ENCODE measurements at places on chromosomes 4 and X.

GRCh38 chrX:131783555-131784308 is 239.4 kb upstream of the STK26 start:
- H3K36me3 ChIP-seq, result no peaks in the 10 kb centered on the region
- peaks cover 7% of the 10 kb centered on the region for H3K4me1 ChIP-seq
- DNase-seq, result peak; percentile 92
- H3K27ac ChIP-seq, result peak overlapping the region; percentile 26
- H3K27me3 ChIP-seq, result no peaks in the 10 kb centered on the region

GRCh38 chrX:78326401-78326800 is 1.0 kb downstream of the CYSLTR1 start:
- H3K4me1 ChIP-seq, result no peaks in the 10 kb centered on the region
- no peaks in the 10 kb centered on the region for H3K27me3 ChIP-seq
- no peak overlapping the region for H3K27ac ChIP-seq
- DNase-seq, result no peak

- no peaks in the 10 kb centered on the region for H3K36me3 ChIP-seq
- no peak overlapping the region for H3K27ac ChIP-seq
- H3K27me3 ChIP-seq, result no peaks in the 10 kb centered on the region
- no peaks in the 10 kb centered on the region for H3K4me1 ChIP-seq
Measured at GRCh38 chr4:177332119-177332518, 22.4 kb downstream of the NEIL3 start.

DNA sequence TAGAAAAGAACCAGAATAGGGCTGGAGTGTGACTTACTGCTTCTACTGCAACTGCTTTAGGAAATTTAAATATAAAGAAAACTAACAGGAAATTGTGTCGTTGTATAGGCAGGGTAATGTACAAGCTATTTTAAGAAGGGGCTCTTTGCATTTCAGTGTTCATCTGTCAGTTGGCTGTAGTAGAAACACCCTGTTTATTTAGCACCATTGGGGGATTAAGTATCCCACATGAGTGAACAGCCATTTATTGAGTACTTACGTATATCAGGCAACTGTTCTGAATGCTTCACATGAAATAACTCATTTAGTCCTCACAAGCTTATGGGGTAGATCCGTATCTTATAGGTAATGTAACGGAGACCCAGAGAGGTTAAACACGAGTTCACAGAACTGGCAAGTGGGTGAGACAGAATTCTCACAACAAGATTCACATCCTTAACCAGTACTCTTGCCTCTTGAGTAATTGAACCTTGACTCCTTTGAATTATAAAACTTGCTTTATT is 23.9 kb downstream of the STIM2 start:
- H3K4me1 ChIP-seq, result no peaks in the 10 kb centered on the region
- H3K27me3 ChIP-seq, result no peaks in the 10 kb centered on the region
- no peak overlapping the region for H3K4me3 ChIP-seq

GRCh38 chr4:89914609-89915550 is 20.2 kb downstream of the MMRN1 start:
- no peaks in the 10 kb centered on the region for H3K4me1 ChIP-seq
- H3K27me3 ChIP-seq, result no peaks in the 10 kb centered on the region
- no peak overlapping the region for H3K27ac ChIP-seq
- DNase-seq, result no peak
- H3K36me3 ChIP-seq, result no peaks in the 10 kb centered on the region

DNA sequence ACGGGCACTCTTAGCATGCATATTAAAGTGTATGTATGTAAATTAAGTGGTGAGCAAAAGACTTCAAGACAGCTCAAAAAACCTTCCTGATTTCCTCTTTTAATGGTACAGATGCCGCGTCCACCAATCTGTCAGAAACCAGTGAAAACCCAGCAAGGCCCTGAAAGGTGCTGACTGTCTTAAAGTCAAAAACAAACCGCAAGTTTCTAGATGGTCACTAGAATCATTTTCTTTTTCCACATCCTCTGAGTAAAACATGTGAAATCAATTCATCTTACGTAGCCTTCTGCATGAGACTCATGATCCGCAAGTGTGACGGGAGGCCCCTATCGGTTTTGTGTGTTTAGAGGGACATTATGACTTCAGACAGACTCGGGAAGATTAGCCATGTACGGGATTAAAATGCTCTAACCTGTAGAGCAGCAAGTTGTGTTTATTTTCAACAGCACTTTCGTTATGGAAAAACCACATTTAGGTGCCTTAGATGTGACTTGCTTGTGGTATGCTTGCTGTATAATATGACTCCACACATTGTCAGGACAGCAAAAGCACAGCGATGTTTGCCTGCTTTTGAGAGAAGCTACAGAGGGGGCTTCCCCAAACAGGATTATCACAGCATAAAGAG is 88.2 kb upstream of the STS start:
- H3K4me3 ChIP-seq, result no peak overlapping the region
- H3K4me1 ChIP-seq, result no peaks in the 10 kb centered on the region
- DNase-seq, result no peak
- H3K36me3 ChIP-seq, result no peaks in the 10 kb centered on the region
- no peaks in the 10 kb centered on the region for H3K27me3 ChIP-seq
- H3K27ac ChIP-seq, result no peak overlapping the region

DNA sequence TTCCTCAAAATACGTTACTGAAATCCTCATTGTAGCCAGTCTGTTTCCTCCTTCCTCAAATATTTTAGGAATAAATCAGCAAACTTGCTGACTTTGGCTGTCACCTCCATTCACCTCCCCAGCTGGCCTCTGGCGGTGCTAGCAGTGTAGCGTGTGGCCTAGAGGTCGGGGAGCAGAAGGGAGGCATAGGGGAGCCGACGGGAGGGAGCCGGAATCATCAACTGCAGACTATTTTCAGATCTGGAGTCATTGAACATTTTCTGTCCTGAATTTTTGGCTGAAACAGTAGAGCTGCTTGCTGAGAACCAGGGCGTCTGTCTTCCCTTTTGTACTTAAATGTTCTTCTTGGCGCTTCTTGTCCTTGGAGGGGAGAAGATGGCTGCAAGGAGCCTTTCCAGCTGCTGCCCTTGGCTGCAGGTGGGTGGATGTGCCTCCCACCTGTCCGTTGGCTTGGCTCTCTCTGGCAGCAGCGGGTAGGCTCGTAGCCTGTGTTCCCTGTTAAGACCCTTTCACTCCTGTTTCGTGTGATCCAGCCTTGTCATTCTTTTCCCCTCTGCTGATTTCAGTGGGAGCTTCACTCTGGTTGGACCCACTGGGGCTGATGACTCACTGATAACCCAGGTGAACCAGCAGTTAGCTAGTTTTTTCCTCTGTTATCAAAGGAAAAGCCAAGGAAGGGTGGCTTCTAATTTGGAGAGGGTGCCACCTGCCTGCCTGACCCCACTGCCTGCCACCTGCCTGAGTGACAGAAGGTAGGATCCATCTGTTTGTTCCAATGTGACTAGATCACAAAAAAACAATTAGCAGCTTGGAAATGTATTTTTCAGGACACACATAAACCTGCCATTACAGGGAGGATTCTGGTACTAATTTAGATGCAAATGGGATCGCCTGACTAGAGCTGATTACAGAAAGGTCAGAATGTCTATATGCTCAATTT is 135.9 kb downstream of the GATB start:
- peaks cover 9% of the 10 kb centered on the region for H3K27me3 ChIP-seq
- H3K27ac ChIP-seq, result no peak overlapping the region
- no peaks in the 10 kb centered on the region for H3K36me3 ChIP-seq
- H3K4me1 ChIP-seq, result no peaks in the 10 kb centered on the region

GRCh38 chr4:184806229-184806550 is 19.6 kb downstream of the ACSL1 start:
- DNase-seq, result no peak
- peaks cover 8% of the 10 kb centered on the region for H3K4me1 ChIP-seq
- H3K4me3 ChIP-seq, result no peak overlapping the region
- no peak overlapping the region for H3K27ac ChIP-seq
- H3K36me3 ChIP-seq, result no peaks in the 10 kb centered on the region

GRCh38 chr4:26191353-26191752 is 129.5 kb upstream of the RBPJ start:
- no peak overlapping the region for H3K4me3 ChIP-seq
- H3K27ac ChIP-seq, result no peak overlapping the region

- DNase-seq, result no peak
- H3K4me1 ChIP-seq, result no peaks in the 10 kb centered on the region
- no peaks in the 10 kb centered on the region for H3K27me3 ChIP-seq
- no peak overlapping the region for H3K4me3 ChIP-seq
- H3K27ac ChIP-seq, result no peak overlapping the region
Measured at GRCh38 chrX:20205927-20206708, 60.6 kb downstream of the RPS6KA3 start.

DNA sequence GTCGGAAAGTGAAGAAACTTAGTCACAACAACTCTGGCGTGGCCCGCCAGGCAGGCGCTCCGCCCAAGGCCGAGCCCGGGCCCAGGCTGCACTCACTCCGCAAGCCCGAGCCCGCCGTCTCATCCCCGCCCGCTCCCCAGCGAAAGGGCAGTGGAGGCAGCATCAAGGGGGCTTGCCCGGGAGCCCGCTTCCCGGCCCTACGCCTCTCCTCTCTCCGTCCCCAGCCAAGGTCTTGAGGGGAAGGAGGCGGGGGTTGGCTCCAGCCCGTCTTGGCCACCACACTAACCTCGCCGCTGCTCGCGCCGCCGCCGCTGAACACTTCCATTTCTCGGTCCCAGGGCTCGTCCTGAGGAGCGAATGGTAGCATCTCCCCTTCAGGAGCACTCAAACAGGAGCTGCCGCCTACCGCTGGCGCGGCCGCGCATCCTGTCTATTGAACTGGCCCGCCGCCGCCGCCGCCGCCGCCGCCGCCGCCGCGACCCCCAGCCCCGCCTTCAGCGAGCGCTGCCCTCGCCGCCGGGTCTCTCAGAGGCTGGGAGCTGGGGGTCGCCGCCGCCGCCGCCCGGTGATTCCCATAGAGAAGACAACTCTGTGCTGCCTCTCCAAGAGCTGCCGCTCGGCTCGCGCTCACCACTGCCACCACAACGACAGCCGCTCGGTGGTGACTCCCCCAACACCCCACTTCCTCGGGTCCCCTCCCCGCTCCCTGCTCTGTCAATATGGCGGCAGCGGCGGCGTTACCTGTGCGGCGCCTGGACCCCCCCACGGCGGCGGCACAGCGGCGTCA is at the start of gene RPS6KA6:
TSS of gene RPS6KA6 (minus strand) at position 667 of the 787 bp plus-strand sequence. CDS start at position 367, 300 bp downstream.
- H3K4me1 ChIP-seq, result no peaks in the 10 kb centered on the region
- H3K27me3 ChIP-seq, result no peaks in the 10 kb centered on the region
- no peaks in the 10 kb centered on the region for H3K36me3 ChIP-seq

DNA sequence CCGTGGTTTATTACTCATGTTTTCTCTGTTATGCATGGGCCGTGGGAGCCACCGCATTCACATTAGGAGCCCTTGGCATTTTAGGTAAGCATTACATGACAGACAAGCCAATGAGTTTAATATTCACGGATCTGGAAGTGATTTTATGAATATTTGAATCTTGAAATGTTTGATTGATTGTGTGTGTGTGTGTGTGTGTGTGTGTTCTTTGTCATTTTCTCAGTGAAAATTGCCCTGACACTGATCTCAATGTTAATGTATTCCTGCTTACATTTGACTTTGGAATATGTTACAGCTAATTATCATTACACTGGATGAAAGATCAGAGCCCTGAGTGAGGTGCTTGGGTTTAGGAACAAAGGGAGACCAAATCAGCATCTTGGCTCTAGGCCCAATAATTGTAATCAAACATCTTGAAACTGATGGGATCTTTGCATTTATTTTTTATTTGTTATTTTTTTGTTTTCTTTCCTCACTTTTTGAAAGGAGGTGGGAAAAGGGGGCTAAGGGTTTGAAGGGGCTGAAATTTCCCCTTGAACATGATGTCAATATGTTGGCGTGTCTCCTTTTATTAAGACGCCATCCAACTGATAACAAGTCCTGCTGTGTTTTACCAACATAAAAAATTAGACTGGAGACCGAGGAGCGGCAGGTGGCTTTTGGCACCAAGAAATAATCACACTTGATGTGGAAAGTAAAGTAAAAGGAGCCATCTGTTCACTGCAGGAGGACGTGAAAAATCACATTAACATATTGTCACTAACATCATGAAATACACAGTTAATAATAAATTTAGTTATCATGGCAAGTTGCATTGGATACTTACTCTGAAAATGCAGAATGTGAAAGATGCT is 5.2 kb upstream of the GK2 start:
- no peak for DNase-seq
- no peaks in the 10 kb centered on the region for H3K27me3 ChIP-seq
- H3K4me1 ChIP-seq, result no peaks in the 10 kb centered on the region
- no peaks in the 10 kb centered on the region for H3K36me3 ChIP-seq
- H3K27ac ChIP-seq, result no peak overlapping the region

DNA sequence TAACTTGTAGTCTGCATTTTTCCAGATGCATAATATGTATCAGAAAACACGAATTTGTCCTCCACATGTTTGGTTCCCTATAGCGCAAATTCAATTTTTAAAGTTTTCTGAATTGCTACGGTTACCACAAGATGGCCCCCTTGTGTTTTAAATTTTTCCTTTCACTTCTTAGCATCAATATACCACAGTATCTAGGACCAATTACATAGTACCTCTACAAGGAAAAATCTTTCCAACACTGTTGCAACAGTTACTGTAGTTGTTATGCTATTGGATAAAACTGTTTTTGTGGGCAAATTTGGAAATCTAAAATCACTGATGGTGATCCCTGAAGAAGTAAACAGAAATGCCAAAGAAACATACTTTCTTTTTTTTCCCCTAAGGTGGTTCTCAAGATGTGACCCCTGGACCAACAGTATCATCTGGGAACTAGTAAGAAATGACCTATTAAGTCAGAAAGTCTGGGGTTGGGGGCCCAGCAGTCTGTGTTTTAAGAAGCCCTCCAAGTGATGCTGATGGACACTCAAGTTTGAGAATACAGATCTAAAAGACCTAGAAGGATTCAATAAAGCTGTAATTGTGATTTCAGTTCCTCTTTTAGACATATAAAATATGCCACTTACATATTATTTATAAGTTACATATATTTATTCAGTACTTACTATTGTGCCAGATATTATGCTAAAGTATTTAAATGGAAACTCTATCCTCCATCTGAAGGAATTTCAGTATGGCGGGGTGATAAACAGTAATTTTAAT is 3.1 kb downstream of the ZGRF1 start:
- no peak overlapping the region for H3K4me3 ChIP-seq
- peak; percentile 13 for DNase-seq
- no peak overlapping the region for H3K27ac ChIP-seq
- peaks cover 6% of the 10 kb centered on the region for H3K36me3 ChIP-seq
- no peaks in the 10 kb centered on the region for H3K27me3 ChIP-seq

- no peak overlapping the region for H3K4me3 ChIP-seq
- H3K4me1 ChIP-seq, result no peaks in the 10 kb centered on the region
- no peak overlapping the region for H3K27ac ChIP-seq
- no peaks in the 10 kb centered on the region for H3K36me3 ChIP-seq
- H3K27me3 ChIP-seq, result no peaks in the 10 kb centered on the region
- DNase-seq, result no peak
Measured at GRCh38 chrX:17395154-17395553, 20.2 kb downstream of the NHS start.

- H3K27me3 ChIP-seq, result peaks cover 2% of the 10 kb centered on the region
- H3K4me3 ChIP-seq, result no peak overlapping the region
Measured at GRCh38 chr4:77827343-77827742, 8.2 kb upstream of the CNOT6L start.

Measured in Panc1 (cell line).